ENCODE measurements at places on chromosomes 5 and 9.

DNA sequence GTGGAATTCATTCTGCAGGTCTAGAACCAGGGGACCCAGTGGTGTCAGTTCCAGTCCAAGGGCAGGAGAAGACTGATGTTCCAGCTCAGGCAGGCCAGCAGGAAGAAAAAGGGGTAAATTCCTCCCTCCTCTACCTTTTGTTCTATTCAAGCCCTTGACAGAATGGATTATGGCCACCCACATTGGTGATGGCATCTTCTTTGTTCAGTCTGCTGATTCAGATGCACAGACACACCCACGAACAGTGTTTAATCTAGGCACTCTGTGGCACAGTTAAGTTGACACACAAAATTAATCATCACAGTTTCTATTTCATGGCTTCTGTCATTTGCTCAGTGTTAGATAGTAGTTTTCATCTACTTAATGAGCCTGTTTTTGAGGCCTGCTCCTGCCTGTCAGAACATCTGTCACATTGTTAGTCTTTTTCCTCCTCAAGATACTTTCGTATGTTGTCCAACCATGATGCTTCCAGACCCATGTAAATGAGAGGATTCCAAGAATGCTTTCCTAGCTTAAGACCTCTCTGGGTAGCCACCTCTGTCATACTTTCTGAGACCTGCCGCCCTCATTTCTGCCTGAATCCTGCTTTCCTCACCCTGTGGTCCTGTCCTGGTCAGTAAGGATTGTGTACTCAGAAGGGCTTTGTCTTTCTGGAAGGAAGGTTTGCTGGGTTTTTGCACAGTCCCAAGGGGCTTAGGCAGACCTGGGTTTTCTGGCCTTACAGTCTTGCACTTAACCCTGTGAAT lies 72.5 kb downstream of the SPIN1 start:
- no peak for DNase-seq

DNA sequence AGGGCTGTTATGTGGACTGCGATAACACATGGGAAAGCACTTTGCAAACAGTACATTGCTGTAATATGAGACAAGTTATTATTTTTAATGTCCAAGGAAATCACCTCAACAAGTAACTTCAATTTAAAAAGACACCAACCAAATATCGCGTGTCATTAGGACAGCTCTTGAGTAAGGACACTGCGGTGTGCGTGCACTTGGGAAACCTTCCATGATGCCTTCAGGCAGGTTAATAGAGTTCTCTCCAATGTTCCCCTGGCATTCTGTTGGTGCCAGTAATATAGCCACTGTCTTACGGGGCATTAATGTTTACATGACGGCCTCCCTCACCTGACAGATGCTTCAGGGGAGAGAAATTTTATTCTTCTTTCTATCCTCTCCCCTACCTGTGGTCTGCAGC lies 42.9 kb downstream of the TTLL11 start:
- no peak for DNase-seq

DNA sequence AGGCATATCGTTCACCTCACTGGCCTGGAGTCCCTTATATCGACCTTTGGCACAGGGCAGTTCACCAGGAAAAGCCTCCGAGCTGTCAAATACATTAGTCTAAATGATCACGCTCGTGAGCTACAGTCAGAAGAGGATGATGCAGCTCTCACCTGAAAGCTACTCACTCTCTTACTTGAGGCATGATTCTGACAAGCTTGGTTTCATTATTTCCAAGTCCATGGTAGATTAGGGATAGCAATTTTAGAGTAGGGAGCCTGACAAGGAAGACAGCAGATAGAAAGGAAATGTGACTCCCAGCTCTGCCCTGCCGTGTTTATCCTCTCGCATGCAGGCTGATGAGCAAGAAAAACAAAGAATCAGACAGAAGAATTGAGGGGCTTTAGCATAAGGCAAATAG lies 98.0 kb upstream of the MAP1B start:
- no peak for DNase-seq

- DNase-seq = no peak
Observed at GRCh38 chr9:121198512-121199042, 3.1 kb downstream of the RAB14 start.

GRCh38 chr9:36985769-36986467 lies 48.1 kb downstream of the PAX5 start:
- no peak for DNase-seq

DNA sequence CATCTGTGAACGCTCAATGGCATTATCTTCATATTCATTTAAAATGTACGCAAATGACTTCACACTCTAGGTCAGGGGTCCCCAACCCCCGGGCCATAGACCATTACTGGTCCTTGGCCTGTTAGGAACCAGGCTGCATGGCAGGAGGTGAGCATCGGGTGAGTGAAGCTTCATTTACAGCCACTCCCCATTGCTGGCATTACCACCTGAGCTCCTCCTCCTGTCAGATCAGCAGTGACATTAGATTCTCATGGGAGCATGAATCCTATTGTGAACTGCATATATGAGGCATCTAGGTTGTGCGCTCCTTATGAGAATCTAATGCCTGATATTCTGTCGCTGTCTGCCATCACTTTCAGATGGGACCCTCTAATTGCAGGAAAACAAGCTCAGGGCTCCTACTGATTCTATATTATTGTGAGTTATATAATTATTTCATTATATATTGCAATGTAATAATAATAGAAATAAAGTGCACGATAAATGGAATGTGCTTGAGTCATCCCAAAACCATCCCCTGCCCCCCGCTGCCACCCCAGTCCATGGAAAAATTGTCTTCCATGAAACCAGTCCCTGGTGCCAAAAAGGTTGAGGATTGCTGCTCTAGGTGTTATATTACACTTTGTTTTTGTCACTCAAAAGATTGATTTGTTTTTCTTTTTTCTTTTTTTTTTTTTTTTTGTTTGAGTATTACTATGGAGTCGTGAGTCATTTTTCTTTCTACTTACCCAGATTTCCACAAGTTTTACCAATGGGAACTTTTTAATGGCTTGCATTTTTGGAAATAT lies 127.2 kb downstream of the DOCK8 start:
- DNase-seq = no peak

DNA sequence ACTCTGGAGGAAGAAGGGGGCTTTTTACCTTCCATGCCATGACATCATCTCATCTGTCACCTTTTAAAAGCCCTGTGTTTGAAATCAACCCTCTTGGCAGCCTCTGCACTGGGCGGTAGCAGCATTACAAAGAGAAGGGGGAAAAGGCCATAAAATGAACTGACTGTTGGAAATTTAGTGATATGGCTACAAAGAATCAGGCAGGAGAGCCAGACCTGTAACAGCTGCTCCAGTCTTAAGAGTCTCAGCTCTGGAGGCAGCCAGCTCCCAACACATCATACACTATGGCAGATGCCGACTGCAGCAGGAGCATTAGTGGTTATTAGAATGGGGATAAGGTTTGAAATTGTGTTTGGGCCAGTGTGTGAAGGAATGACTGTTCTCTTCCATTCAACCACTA lies 257.5 kb downstream of the DMAC1 start:
- DNase-seq = no peak

GRCh38 chr9:134475011-134475790 lies 148.9 kb downstream of the RXRA start:
- DNase-seq = no peak

DNA sequence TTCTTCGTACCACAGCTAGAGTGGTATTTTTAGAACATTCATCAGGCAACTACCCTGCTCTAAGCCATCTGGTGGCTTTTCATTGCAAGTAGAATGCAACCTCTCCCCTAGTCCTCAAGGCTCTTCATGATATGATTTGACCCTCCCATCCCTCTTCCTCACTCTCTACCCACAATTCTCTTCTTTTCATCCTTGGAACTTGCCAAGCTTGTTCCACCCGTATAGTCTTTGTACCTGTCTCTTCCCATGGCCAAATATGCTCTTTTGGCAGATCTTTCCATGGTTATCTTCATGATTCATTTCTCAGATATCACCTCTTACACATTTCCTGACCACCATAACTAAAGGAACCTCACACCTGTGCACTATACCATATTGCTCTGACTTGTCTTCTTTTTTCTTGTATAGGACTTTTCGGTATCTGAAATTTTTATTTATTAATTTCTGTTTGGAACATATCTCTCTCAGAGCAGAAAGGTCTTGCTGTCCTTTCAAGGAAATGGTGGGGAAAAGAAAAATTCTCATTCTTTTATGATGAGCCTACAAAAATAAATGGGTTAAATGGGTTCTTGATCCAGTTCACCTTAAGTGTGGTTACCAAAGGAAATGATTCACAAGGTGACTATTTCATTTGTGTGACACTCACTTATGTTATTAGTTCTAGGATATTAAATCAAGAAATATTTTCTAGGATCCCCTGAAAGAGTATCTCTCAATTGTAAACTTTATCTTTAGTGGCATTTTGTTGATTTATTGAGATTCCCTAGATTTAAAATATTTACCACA lies 3.7 kb upstream of the CD274 start:
- DNase-seq = no peak

DNA sequence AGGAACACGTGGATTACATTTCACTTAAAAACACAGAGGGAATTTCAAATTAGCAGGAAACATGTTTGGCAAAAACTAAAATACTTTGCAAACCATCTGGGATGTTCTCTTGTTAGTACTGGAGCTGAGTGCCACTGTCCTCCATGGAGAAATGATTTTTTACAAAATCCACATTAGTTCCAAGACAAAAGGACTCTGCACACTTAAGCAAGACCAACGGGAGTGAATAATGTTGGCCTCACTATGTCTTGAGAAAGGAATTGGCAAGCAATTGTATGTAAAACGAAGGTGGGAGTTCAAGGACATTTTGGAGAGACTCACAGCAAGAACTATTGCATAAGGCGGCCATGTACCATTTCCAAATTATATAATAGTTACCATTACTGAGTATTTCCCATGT lies 547.5 kb downstream of the EBF1 start:
- no peak for DNase-seq

- no peak for DNase-seq
Observed at GRCh38 chr9:98430535-98431292, 175.3 kb upstream of the TBC1D2 start.
